ENCODE measurements at places on chromosomes 4 and X. TPM values are rescaled to one million over a fixed set of nuclear protein-coding genes. Genes with fewer than 3 reads are reported as not detected.

DNA sequence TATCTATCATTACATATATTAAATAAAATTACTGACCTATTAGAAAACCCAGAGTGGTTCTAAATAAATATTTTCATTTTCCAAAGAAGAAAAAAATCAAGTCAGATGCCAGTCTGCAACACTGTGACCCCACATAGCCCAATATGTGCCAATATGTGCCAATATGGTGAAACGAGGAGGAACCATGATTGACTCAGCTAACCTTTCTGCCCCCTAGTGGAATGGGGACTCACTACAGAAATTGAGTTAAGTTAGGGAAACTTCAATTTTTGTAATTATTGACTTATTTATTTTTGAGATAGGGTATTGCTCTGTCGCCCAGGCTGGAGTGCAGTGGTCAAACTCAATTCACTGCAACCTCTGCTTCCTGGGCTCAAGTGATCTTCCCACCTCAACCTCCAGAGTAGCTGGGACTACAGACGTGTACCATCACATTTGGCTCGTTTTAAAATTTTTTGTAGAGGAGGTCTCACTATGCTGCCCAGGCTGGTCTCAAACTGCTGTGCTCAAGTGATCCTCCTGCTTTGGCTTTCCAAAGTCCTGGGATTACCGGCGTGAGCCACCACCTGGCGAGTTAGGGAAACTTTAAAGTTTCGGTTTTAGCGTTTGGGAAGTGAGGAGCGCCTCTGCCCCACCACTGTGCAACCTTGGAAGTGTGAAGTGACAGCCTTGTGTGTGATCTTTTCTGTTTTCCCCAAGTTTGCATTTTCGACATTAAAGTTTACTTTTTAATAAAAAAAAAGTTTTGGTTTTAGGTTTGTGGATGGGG, 116.8 kb upstream of the SHISA3 start:
- no peak for DNase-seq

Gene NOP14
- total RNA-seq, result 20.7 TPM

GRCh38 chr4:113981591-113981990, 2.1 kb upstream of the ARSJ start:
- no peak for DNase-seq

GRCh38 chrX:87468941-87469340, 48.7 kb upstream of the KLHL4 start:
- DNase-seq, result no peak

- no peak for DNase-seq
These were observed 86.4 kb upstream of the FAM9C start for GRCh38 chrX:13130816-13131215.

Gene IL2RG
- total RNA-seq, result 0.89 TPM

GRCh38 chr4:138696771-138697170, 318.8 kb upstream of the NOCT start:
- no peak for DNase-seq

DNA sequence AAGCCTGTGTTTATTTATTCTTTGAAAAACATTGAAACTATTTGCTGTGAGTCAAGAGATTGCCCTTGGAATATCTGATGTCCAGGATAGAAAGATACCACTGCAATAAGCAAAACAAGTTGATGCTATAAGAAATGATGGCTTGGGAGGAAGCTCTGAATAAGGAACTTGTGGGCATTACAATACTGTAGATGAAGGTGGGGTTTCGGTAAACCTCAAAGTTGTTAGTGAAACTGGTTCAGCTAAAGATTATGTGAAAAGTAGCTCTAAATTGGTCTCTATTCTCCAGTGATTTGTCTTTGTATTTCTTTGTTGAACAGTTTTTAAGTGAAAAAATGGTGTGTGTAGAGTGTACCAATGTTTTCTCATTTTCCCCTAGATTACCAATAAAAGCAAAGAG, 128.7 kb downstream of the AKAP4 start:
- no peak for DNase-seq

GRCh38 chrX:133213117-133213516, 5.0 kb downstream of the TFDP3 start:
- no peak for DNase-seq

Gene UGT2A3
- not detected for total RNA-seq

Gene MTNR1A
- total RNA-seq, result not detected

Gene CT47A7
- not detected for total RNA-seq

Data from Right ventricle myocardium superior (tissue), 1 donor.